ENCODE measurements at places on chromosomes 1 and 21. TPM values are rescaled to one million over a fixed set of nuclear protein-coding genes. Genes with fewer than 3 reads are reported as not detected.

DNA sequence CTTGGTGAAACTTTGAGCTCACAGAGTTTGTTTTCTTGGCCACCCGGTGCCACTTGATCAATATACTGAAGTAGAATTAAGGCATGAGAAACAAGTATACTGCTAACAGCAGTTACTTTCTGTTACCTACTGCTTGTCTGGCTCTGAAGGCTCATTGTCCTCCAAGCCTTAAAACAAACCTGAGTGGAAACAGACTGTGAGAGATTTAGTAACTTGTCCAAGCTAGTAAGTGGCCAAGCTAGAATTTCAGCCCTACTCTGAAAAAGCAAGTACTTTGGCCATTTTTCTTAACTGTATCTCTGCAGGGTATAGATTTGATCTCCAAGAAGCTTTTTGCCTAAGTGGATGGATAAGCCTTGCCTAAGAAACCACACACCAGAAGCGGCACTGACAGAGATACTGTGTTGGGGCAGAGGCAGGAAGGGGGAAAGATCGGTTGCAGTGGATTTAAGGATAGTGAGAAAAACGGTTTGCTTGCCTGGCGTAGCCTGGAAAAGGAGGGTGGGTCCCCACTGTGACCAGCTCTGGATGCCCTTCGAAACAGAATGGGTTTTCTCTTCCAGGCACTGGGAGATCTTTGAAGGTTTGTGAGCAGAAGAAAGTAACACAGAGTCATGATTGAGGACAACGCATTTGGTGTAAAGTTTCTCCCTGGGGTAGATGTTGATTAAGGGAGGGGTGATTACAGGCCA lies 2.1 kb upstream of the MACO1 start:
- DNase-seq: no peak

DNA sequence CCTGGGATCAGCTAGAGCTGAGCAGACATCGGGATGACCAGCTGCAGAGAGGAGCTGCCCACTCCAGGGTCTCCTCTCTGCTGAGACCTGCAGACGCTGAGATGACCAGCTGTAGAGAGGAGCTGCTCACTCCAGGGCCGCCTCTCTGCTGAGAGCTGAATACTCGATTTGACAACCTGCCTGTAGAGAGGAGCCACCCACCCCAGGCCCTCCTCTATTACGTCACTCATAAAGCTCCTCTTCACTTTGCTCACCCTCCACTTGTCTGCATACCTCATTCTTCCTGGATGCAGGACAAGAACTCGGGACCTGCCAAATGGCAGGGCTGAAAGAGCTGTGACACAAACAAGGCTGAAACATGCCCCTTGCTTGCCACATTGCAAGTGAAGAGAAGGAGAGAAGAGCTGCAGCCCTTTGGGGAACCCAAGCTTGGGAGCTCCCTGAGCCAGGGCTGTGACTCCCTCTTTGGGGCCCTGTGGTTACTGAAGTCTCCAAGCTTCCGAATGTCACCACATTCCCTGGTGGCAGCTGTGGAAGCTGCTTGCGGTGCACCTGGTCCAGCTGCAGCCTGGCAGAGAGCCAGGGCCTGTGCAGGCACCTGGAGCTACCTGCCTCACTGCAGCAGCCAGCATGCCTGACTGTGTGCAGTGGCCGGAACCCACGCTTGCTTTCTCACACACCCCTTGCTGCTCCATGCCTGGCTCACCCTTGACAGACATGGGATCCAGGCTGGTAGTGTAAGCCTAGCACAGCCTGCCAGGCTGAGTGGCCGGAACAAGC lies 59.6 kb downstream of the CC2D1B start:
- no peak for DNase-seq

DNA sequence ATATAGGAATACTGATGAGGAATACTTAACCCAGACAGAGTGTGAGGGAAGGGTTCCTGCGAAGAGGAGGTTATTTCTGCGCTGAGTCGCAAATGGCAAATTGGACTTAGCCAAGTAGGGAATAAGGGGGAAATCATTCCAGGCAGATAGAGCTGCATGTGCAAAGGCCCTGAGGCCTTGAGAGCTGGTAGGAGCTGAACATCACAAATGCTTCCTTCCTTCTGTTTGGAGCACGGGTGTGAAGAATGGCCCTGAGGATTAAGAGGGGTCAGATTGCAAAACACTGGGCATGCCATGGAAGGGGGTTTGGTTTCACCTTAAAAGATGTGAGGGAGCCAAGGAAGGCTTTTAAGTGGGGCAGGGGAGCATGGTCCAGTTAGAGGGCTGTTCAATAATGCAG lies 12.4 kb downstream of the IER5 start:
- DNase-seq: no peak

DNA sequence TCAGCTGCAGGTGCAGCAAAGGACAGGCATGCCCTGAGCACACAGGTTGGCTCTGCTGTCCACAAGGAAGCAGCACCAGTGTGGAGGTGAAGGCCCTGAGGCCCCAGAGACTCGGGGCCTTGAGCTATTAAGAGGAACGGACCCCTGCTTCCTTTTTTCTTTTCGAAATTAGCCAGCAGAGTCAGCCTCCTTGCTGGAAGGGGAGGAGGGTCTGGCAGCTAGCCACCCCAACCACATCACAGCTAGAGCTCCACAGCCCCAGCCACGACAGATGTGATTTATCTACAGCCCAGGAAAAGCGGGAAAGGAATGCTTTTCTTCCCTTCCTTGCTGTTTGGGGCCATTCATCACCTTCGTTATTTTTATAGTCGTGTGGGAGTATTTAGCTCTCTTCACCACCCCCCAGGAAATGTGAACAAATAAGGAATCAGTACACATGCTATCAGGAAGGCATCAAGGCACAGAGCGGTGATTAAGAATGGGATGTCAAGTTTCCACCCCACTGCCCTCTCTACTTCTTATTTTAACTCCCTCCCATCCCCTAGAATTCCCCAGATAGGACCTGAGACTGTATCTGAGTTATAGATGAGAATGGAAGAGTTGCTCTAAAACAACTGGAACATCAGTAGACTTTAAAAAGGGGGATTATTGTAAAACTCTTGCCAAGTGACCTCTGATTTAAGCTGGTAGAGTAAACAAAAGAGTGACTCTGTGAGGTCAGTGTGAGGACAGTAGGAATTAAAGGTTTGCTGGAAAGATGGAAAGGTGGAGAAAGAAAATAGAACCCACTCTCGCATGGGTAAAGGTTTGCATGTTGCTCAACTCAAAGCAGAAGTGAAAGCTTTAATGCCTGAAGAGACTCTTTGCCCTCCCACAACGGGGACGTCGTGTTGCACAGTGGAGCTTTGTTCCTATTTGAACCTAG lies 224.7 kb upstream of the GJB5 start:
- peak; percentile 2 for DNase-seq

ERO1B gene
- total RNA-seq: 3.6 TPM

DAB1 gene
- 13.2 TPM for total RNA-seq

NOTCH2NLA gene
- 13.4 TPM for total RNA-seq

Data from GM23338 (cell line).